ENCODE measurements at places on chromosomes 16 and 17. TPM values are rescaled to one million over a fixed set of nuclear protein-coding genes. Genes with fewer than 3 reads are reported as not detected.

DNA sequence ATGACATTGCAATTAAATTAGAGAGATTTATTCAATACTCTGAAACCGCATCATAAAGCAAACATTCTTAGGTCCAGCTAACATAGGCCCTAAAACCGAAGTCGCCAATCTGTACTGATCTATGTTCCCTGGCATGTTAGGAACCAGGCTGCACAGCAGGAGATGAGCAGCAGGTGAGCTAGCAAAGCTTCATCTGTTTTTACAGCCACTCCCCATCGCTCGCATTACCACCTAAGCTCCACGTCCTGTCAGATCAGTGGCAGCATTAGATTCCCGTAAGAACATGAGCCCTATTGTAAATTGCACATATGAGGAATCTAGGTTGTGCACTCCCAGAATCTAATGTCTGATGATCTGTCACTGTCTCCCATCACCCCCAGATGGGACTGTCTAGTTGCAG lies 91.5 kb downstream of the PARN start:
- H3K4me1 ChIP-seq, result no peaks in the 10 kb centered on the region
- DNase-seq, result no peak
- H3K27ac ChIP-seq, result no peak overlapping the region
- no peaks in the 10 kb centered on the region for H3K27me3 ChIP-seq

DNA sequence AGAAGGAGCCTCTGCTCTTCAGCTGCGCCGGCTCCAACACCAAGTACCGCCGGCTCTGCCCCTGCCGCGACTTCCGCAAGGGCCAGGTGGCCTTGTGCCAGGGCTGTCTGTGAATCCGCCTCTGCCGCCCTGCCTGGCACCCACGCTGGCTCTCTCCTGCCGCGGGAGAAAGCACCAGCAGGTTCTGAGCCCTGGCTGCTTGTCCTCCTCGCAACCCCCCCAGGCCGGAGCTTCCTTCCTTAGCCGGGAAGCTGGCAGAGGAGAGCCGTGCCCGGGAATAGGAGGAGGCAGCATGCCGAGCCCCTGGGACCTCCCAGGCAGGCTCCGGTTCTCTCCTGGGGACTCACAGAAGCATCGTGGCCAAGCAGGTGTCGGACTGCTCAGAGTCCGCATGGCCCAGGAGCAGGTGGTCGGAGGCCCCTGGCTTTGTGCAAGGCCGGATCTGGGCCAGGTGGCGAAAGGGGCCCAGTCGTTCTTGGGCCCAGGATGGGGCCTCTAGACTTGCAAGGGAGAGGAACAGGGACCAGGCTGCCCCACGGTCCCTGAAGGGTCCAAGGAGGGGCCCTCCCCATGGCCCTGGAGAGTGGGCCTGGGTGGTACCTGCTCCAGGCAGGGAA lies 80.6 kb downstream of the MGAT5B start:
- no peak for DNase-seq
- H3K36me3 ChIP-seq, result no peaks in the 10 kb centered on the region
- H3K4me3 ChIP-seq, result no peak overlapping the region
- no peaks in the 10 kb centered on the region for H3K4me1 ChIP-seq
- no peak overlapping the region for H3K27ac ChIP-seq
- H3K27me3 ChIP-seq, result no peaks in the 10 kb centered on the region

DNA sequence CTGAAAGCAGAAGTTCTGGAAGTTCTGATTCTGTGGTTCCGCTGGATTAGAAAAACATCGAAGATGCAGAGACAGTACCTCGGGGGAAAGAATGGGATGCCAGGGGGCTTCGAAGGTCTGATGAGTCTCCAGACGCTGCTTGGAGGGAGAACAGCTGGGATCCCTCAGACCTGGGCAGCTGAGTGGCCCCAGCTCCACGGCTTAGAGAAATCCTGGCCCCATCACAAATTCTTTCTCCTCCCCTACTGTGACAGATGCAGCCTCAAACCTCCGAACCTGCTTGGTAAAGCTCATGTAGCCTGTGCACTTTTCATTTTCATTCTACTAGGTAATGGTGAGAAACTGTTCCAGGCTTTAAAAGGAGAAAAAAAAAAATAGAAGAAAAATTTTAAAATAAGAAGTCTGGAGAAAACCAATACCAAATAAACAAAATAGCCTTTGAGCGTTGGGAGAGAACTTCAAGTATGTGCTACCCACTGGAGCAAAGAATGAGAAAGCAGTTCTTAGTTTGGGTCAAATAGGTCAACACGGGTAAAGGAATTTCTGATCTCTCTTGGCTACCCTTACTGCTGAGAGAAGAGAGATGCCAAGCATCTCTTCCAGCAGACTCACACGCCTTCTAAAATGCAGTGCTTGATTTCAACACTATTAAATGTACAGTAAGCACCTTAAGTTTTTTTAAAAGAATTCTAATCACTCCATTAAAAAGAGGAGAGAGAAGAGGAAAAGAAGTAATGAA lies 19.9 kb downstream of the MAF start:
- no peaks in the 10 kb centered on the region for H3K36me3 ChIP-seq
- H3K27me3 ChIP-seq, result no peaks in the 10 kb centered on the region
- no peak overlapping the region for H3K4me3 ChIP-seq
- DNase-seq, result no peak
- H3K27ac ChIP-seq, result no peak overlapping the region
- no peaks in the 10 kb centered on the region for H3K4me1 ChIP-seq

DNA sequence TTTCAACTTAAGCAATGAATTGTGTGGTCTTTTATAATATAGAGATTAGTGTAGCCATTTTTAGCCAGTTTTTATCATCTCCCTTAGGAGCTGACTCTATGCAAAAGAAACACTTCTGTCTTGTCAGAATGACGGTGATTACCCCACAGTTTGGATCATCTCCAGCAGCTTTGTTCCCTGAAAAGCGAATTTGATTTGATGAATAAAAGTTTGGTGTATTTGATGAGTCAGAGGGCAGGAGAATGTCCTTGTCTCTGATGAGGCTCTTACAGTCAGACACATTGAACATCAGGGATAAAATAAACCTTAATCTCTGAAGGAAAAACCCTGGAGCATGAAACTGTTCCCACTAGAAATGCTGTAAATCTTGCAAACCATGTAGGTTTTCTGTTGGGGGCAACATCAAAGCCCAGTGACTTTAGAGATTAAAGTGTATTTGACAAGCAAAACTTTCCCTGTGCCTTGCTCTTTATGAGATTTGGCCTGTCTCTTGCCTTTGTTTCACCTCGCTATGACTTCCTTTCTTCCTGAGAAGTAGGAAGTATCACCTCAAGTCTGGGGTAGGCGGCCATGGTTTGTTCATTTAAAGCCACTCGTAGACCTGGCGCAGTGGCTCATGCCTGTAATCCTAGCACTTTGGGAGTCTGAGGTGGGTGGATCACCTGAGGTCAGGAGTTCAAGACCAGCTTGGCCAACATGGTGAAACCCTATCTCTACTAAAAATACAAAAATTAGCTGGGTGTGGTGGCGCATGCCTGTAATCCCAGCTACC lies 209.3 kb downstream of the FTO start:
- no peaks in the 10 kb centered on the region for H3K36me3 ChIP-seq
- no peak for DNase-seq
- peaks cover 22% of the 10 kb centered on the region for H3K4me1 ChIP-seq
- H3K27ac ChIP-seq, result no peak overlapping the region
- H3K4me3 ChIP-seq, result no peak overlapping the region
- H3K27me3 ChIP-seq, result no peaks in the 10 kb centered on the region

DOC2A gene
- total RNA-seq, result 0.24 TPM

TMEM238L gene
- not detected for total RNA-seq

TEX14 gene
- total RNA-seq, result 0.33 TPM

DNA sequence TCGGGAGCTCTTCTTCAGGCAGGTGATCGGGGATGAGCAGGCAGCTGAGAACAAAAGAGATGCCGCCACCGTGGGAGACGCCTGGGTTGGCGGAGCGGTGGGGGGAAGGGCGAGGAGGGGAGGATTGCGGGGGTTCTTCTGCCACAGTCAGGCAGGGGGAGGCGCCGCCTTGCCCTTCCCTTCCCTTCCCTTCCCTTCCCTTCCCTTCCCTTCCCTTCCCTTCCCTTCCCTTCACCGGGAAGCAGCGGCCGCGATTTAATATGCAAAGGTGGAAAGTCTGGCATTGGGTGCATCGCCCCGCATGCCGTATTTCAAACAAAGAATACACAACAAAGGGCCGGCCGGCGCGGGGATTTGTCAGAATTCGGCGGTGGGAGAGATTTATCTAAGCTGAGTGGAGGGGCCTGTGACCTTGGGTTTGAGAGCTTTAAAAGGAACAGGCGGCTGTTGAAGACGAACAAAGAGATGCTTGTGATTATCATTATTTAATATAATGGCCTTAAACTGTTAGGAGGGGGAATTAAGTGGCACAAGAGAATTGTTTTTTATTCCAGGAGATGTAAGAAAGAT lies 262.3 kb upstream of the TNRC6C start:
- H3K4me3 ChIP-seq, result peak overlapping the region; percentile 24
- DNase-seq, result peak; percentile 48
- no peaks in the 10 kb centered on the region for H3K36me3 ChIP-seq
- no peaks in the 10 kb centered on the region for H3K27me3 ChIP-seq
- H3K27ac ChIP-seq, result no peak overlapping the region

GRCh38 chr16:1771188-1771863 lies at the start of gene NME3:
Gene NME3, minus strand, starts transcription at chr16:1771543. Its CDS starts 9 bp downstream, at chr16:1771534.
- peaks cover 45% of the 10 kb centered on the region for H3K36me3 ChIP-seq
- H3K27me3 ChIP-seq, result no peaks in the 10 kb centered on the region
- DNase-seq, result no peak

DNA sequence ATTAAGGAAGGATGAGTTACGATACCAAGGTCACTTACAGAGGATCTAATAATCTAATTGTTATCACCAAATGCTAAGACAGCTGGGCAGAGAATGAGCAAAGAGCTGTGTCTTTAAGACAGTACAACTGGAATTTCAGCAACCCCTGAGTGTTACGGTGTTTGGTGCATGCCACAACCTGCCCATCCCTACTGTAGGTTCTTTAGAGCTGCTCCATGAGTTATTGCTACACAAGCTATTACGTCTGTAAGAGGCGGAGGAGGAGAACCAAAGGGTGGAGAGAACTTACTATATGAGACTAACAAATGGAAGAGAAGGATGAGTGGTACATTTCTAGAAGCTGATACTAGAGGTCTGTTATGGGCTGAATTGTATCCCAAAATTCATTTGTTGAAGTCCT lies 14.2 kb upstream of the C17orf78 start:
- H3K4me1 ChIP-seq, result peaks cover 10% of the 10 kb centered on the region
- H3K27ac ChIP-seq, result no peak overlapping the region
- no peak for DNase-seq
- no peaks in the 10 kb centered on the region for H3K36me3 ChIP-seq
- H3K27me3 ChIP-seq, result no peaks in the 10 kb centered on the region

- H3K36me3 ChIP-seq, result no peaks in the 10 kb centered on the region
- H3K27me3 ChIP-seq, result no peaks in the 10 kb centered on the region
- DNase-seq, result peak; percentile 53
Measured at GRCh38 chr16:15765880-15766279, 90.9 kb downstream of the MYH11 start.

KRTAP4-6 gene
- not detected for total RNA-seq

KIF18B gene
- 3.5 TPM for total RNA-seq

- H3K36me3 ChIP-seq, result no peaks in the 10 kb centered on the region
- no peak overlapping the region for H3K27ac ChIP-seq
- peaks cover 14% of the 10 kb centered on the region for H3K4me1 ChIP-seq
- no peak for DNase-seq
- H3K4me3 ChIP-seq, result no peak overlapping the region
Measured at GRCh38 chr17:9023392-9024218, 2.3 kb downstream of the NTN1 start.

DNA sequence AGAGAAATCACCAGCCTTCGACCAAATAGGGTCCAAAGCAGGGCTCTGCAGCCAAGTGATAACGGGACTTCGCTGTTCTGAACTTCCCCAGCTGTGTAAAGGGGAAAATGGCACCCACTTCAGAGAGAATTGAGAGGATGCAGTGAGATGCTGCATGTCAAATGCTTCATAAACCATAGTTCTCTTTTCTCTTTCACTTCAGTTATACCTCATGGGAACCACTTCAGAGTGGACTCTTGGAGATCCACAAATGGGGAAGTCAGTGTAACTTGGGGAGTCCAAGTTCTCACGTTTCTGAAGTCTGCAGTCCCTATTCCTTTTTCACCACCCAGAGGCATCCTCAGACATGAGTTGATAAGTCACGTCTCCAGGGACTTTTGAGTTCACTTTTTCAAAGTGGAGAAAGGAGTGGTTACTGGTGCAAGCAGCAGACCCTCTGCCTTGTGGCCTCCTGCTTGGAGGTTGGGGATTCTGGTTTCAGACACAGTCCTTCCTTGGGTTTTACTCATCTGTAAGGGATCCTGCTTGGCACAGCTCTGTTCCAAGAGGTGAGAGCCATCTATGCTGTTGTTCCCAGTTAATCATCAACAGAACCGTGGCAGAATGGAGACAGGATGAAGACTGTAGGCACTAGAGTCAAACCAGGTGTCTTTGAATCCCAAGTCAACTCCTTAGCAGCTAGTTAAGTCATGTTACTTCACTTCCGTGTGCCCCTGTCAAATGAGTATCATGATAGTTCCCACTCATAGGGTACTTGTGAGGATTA lies 123.4 kb upstream of the NOL11 start:
- H3K27me3 ChIP-seq, result no peaks in the 10 kb centered on the region
- no peaks in the 10 kb centered on the region for H3K36me3 ChIP-seq
- no peaks in the 10 kb centered on the region for H3K4me1 ChIP-seq
- peak overlapping the region; percentile 26 for H3K27ac ChIP-seq
- DNase-seq, result no peak
- no peak overlapping the region for H3K4me3 ChIP-seq

GRCh38 chr16:76780556-76780955 lies 410.4 kb upstream of the MON1B start:
- no peaks in the 10 kb centered on the region for H3K36me3 ChIP-seq
- H3K27me3 ChIP-seq, result no peaks in the 10 kb centered on the region
- H3K4me3 ChIP-seq, result no peak overlapping the region
- no peak for DNase-seq
- no peak overlapping the region for H3K27ac ChIP-seq

PDK2 gene
- total RNA-seq, result 10.7 TPM

PIK3R5 gene
- total RNA-seq, result 15.2 TPM

TMC8 gene
- total RNA-seq, result 28.6 TPM

GRCh38 chr16:4623593-4623992 lies 1.0 kb upstream of the MGRN1 start:
- no peak overlapping the region for H3K4me3 ChIP-seq
- no peaks in the 10 kb centered on the region for H3K27me3 ChIP-seq
- DNase-seq, result no peak
- H3K27ac ChIP-seq, result peak overlapping the region; percentile 91
